ENCODE measurements at places on chromosomes 2 and 18. TPM values are rescaled to one million over a fixed set of nuclear protein-coding genes. Genes with fewer than 3 reads are reported as not detected.

DNA sequence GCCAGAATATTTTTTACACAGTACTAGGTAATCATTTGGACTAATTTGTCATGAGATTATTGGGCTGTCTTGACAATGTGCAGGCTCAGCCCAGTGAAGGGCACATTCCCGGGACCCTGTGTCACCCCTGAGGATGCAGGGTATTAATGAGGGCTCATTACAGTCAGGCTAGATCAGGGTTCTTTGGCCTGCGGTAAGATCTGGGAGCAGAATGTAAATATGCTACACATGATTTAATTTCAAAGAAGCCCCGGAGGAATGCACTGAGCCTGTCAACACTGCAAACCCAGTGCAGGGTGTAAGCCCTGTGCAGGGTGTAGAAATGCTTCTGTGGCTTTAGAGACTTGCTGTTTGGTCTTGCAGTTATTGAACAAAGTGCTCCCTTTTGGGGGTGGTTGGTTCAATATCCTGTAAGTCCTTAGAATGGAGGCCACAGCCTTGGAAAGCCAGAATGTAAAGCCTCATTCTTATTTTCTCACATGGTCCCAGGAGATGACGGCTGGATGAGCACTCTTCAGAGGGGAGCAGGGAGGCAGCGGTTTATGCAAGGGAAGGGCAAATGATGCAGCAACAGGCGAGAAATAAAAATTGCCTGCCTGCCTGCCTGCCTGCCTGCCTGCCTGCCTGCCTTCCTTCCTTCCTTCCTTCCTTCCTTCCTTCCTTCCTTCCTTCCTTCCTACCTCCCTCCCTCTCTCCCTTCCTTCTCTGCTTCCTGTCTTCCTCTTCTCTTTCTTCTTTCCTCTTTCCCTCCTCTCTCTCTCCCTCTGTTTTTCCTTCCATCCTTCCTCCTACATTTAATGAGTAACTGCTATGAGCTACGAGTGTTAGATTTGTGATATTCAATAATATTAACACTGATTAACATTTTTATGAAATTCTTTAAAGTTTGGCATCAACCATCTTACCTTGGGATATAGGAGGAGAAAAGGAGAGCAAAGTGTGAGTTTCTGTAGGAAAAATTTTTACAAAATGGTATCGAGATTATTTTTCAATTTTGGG lies 148.8 kb downstream of the VAPA start:
- H3K4me3 ChIP-seq = peak overlapping the region; percentile 53
- H3K36me3 ChIP-seq = no peaks in the 10 kb centered on the region
- H3K27me3 ChIP-seq = no peaks in the 10 kb centered on the region
- no peak for DNase-seq
- peaks cover 48% of the 10 kb centered on the region for H3K4me1 ChIP-seq
- peak overlapping the region; percentile 8 for H3K27ac ChIP-seq

GRCh38 chr18:45741056-45741455 lies 17.1 kb downstream of the SLC14A1 start:
- no peak overlapping the region for H3K27ac ChIP-seq
- H3K4me1 ChIP-seq = peaks cover 12% of the 10 kb centered on the region
- peaks cover 5% of the 10 kb centered on the region for H3K27me3 ChIP-seq
- no peak for DNase-seq
- H3K4me3 ChIP-seq = no peak overlapping the region

DNA sequence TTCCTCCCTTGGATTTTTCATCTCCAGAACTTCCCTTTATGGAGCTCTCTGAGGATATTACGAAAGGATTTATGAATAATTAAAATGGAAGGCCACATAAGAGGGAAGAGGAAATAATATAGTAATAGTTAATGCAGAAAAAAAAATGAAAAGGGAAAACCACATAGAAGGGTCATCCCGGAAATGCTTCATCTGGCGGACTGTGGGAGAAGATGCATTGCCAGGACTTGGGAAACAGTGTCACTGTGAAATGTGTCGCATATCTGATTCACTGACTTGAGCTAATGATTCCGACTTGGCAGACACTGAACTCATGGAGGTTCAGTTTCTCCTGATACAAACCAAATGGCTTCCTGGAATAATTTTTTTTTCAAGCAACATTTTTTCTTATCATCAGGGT lies 129.9 kb upstream of the RMP24 start:
- H3K4me3 ChIP-seq = no peak overlapping the region
- H3K36me3 ChIP-seq = no peaks in the 10 kb centered on the region
- DNase-seq = no peak
- H3K27ac ChIP-seq = no peak overlapping the region

RSAD2 gene
- total RNA-seq = 3.4 TPM

THSD7B gene
- total RNA-seq = 9.8 TPM

Data from type B pancreatic cell (in vitro differentiated cells).